Cerebellar nuclear complex (tissue), 1 donor: ENCODE measurements at places on chromosomes 12 and 14.

DNA sequence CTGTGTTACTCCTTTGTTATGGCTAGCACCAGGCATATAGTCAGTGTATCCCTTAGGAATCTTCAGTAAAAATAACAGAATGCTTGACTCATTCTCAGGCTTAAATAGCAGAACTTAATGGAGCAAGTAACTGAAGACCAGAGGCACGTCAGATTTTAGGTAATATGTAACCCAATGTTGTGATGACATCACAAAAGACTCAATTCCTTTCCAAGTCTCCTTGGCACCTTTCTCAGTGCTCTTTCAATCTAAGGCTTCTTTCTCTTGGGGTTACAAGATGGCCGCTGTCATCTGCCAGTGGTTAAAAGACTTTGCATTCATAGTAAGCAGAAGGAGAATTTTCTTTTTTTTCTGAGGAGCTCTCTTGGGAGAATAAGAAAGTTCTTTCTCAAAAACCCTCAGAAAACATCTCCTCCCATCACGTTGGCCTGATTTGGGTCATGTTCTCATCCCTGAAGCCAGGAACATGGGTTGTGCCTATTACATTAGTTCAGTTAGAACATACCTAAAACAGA, 33.4 kb upstream of the DCN start:
- DNase-seq, result no peak

GRCh38 chr12:2616763-2617162, 178.0 kb upstream of the FKBP4 start:
- no peak for DNase-seq

DNA sequence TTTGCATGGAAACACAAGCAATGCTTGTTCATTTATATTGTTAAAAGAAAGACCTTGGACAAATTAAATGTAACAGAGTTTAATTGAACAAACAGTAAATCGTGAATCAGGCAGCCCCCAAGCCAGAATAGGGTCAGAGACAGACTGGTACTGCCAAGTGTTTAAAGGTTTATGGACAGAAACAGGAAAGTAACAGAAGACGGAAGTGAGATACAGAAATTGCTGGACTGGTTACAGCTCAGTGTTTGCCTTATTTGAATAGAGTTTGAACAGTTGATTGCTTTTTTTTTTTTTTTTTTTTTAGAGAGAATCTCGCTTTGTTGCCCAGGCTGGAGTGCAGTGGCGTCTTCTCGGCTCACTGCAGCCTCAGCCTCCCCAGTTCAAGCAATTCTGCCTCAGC, 50.3 kb downstream of the DAO start:
- DNase-seq, result no peak

GRCh38 chr12:81992461-81992860, 233.3 kb upstream of the PPFIA2 start:
- DNase-seq, result no peak

DNA sequence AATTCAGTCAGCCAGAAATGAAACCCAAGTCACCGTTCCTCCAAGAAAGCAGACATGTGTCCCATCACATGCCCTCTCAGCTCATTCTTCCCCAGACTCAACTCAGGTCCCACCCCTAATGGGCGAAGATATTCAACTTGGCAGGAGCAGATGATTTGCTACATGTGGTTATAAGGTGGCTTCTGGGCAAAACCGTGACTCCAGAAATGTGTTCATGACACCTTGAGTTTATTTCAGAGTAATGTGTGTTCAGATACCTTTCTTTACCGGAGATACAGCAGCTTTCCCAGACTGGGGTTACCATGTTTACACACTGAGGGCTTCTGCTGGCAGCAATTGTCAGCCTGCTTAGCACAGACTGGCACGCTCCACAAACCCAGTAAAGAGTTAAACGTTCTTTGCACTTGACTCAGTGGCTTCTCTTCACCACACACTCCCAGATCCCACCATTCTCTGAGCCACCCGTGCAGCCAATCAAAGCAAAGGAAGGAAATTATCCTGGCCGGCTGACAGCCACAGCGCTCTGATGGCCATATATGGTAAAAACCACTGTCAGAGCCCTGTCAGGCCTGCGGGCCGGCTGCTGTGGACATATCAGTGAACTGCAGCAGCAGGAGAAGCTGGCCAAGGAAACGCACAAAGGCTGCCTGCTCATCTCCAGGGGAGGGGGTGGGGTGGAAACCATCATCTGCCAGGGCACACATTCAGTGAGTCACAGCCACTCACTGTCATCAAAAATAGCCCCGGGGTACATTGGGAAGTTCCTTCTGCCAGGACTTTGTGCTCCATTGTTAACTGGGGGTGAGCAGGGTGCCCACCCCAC, 39.9 kb downstream of the CORO1C start:
- peak; percentile 73 for DNase-seq

DNA sequence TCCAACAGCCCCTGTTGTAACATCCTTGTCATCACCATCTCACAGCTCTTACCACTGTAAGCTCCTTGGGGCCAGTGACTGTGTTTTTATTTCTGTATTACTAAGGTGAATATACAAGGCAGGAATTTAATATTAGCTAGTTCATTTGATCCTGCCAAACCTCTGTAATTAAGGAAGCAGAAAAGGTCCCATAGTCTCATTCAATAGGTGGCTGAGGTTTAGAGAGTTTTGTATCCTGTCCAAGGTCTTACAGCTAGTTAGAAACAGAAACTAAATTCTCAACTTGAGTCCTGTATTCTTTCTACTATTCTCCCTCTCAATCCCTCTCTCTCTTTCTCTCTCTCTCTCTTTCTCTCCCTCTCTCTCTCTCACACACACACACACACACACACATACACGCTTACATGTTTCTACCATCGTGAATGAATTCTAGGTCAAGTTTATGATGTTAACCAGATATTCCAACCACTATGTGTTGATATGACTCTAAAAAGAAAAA, 543 bp upstream of the GLIPR1 start:
- DNase-seq, result no peak

- no peak for DNase-seq
Measured at GRCh38 chr14:62694075-62694474, 351.2 kb downstream of the KCNH5 start.

- no peak for DNase-seq
Measured at GRCh38 chr14:69152181-69152901, 578 bp downstream of the DCAF5 start.

- DNase-seq, result no peak
Measured at GRCh38 chr14:101175731-101176534, 272.4 kb upstream of the RTL1 start.

- DNase-seq, result no peak
Measured at GRCh38 chr12:113370923-113371682, 12.7 kb downstream of the PLBD2 start.

DNA sequence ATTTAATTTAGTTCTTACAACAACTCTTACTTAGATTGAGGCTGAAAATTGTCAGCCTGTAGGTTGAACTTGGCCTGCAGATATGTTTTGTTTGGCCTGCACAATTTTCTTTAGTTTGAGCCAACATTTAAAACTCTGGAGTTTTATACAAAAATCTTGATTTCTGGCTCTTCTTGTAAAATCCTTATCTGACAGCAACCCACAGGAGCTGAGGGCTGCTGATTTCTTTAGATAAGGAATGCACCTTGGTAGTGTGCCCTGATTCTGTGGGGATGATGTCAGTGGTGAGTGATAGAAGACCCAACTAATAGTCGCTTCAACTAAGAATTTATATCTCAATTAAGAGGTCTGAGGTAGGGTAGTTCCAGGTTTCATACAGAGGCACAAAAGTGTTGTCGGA, 49.5 kb downstream of the SOCS2 start:
- DNase-seq, result no peak

GRCh38 chr12:1576410-1577241, 17.8 kb downstream of the FBXL14 start:
- no peak for DNase-seq

DNA sequence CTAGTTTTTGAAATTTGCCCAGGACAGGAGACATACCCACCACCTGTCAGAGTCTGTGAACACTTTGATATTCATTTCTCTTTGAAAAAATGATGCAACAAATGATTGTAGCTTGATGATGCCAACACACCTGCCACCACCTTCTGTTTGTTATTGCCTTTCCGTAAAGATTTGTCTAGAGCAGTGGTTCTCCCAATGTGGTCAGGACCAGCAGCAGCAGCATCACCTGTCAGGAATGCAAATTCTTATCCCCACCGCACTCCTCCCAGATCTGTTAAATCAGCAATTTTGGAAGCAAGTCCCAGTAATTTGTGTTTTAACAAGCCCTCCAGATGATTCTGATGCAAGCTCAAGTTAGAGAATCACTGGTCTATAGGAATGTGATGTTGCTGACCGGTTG, 9.9 kb downstream of the CCDC175 start:
- peak; percentile 1 for DNase-seq

GRCh38 chr14:23951590-23952201, 1.9 kb upstream of the DHRS4 start:
- DNase-seq, result no peak

- DNase-seq, result peak; percentile 59
Measured at GRCh38 chr12:55762646-55763045, 19.7 kb downstream of the GDF11 start.

DNA sequence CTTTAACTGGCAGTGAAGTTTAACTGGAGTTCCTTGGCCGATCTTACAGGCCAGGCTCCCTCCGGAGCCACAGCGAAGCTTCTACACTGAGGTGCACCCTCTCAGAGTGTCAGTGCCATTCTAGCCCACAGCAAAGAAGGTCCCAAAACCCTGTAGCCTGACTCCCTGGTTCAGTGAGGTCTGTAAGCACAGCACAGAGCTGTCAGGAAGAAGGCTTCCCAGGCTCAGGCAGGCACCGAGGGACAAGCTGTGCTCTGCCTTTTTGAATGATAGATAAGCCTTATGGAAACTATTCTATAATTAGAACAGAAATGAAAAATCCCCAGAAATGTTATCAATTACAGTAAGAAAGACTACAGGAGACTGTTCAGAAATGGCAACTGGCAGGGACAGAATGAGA, 40.2 kb downstream of the MOK start:
- no peak for DNase-seq

DNA sequence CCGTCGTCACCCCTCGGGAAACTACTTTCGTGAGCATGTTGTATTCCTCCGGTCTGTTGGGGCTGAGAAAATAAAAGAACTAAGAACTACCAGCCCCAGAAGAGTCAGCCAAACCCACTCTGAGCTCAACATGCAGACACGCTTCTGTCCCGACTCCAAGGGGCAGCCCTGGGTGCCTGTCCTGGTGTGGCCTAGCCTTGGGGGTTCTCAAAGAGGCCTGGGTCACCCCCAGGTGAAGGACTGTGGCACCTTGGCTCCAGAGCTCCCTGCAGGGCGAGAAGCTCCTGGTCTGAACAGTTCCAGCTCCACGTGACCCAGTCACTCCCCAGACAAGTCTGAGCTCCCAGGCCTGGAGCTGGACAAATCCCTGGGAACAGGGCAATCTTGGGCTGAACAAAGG, 87.0 kb downstream of the VWF start:
- DNase-seq, result no peak

GRCh38 chr14:72928872-72929271, 2.6 kb downstream of the DCAF4 start:
- no peak for DNase-seq

- DNase-seq, result no peak
Measured at GRCh38 chr14:105898482-105899010, 372.2 kb downstream of the TMEM121 start.

- DNase-seq, result no peak
Measured at GRCh38 chr12:23217667-23218066, 592.7 kb downstream of the ETNK1 start.

GRCh38 chr12:116918464-116918863, 7.7 kb downstream of the FBXW8 start:
- DNase-seq, result no peak

DNA sequence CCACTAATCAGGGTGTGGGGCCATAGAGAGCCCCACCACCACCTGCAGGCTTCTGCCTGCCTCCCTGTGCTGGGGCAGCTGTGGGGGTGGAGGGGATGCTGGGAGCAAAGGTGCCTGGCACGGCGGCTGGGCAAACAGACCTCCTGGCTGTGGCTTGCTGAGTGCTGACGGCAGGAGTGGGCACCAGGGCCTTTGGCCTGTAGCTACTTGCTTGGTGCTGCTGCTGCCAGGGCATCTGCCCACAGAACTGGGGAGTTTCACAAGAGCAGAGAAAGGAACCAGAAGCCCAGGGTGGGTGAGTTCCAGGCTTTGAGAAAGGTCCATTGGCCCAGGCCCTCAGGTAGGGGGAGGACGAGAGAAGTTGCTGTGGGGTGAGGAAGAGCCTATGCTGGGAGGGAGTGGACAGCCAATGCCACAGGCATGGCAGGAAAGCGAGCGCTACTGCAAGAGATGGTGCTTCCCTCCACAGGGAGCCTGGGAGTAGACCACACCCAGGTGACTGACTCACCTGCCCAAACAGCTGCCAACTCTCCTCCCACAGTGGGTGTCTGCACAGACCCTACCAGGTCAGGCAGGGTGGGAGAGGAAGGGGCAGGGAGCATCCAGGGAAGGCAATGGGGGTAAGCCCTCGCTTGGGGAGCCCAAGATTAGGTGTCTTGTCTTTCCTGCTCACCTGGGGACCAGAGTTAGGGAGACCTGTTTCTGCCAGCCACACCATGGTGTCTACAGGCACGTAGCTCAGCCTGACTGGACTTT, 39.0 kb upstream of the HDAC7 start:
- DNase-seq, result no peak

DNA sequence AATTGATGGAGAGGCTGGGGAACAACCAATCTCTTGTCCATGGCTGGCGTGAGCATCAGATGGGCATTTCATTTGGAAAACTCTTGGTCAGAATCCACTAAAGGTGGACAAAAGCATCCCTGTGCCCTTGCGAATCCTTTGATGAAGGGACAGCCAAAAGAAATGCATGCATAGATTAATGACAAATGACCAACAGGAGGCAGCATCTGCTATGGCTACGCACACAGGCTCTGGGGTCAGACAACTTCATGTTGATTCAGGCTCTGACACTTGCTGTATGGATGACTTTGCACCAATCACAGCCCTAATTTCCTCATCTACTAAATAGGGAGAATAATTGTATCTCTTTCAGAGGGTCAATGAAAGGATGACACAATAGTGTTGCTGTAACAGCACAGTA, 117.5 kb downstream of the ASCL4 start:
- DNase-seq, result no peak

DNA sequence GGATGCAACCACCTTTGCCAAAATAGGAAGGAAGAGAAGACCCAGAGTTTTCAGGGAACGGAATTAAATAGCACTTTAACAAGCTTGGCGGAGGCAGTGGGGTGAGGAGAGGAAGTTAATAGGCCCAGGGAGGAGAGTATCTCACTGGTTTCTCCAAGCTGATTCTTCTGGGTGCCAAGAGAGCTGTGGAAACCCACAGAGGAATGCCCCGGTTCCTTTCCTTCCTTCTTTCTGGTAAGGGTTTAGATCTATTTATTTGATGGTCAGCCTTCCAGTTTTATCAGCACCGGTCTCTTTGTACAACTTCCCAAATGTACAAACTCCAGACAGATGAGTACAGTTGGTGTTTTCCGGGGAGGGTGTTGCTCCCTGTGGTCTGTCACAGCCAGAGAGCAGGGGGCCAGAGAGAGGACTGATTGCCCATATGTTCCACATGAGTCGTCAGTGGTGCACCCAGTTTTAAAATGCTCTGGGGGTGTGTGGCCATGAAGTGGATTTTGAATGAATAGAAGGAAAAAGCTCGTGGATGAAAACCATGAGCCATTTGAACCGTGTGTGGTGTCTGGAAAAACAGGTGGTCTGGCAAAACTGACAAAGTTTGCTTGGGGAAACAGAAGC, 26.6 kb downstream of the PRKCH start:
- DNase-seq, result no peak
